Stromal cell of bone marrow (primary cell): ENCODE measurements at places on chromosomes 7 and 10.

- no peak for DNase-seq
Measured at GRCh38 chr7:101712652-101713051, 83.6 kb upstream of the MYL10 start.

DNA sequence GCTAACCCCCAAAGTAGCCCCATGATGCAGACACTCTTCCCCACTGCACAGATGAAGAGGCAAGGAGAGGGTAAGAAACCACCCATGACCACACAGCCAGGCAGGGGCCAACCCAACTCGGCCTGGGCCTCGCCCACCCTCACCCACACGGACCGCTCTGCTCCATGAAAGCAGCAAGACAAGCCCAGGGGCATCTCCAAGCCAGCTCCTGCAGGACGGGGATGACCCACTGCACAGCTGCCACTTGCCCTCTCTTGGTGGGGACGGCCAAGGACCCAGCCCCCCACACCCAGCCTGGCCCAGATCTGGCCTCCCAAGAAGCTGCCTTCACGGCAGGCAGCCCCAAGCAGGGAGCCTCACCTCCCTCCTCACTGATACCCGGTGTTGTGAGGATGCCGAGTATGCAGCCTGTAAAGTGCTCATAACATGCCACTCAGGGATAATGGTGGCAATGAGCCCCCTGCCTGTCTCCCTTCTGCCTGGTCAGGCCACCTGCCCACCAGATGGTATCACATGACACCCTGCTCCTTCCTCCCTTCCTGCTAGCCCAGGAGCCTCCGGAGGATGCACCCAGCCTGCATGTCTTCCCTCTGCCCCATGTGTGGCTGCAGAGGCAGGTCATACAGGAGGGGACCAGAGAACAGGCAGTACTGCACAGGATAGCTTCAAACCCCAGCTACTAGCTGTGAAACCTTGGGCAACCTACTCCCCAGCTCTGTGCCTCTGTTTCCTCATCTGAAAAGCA lies 23.3 kb downstream of the OGDHL start:
- no peak for DNase-seq

DNA sequence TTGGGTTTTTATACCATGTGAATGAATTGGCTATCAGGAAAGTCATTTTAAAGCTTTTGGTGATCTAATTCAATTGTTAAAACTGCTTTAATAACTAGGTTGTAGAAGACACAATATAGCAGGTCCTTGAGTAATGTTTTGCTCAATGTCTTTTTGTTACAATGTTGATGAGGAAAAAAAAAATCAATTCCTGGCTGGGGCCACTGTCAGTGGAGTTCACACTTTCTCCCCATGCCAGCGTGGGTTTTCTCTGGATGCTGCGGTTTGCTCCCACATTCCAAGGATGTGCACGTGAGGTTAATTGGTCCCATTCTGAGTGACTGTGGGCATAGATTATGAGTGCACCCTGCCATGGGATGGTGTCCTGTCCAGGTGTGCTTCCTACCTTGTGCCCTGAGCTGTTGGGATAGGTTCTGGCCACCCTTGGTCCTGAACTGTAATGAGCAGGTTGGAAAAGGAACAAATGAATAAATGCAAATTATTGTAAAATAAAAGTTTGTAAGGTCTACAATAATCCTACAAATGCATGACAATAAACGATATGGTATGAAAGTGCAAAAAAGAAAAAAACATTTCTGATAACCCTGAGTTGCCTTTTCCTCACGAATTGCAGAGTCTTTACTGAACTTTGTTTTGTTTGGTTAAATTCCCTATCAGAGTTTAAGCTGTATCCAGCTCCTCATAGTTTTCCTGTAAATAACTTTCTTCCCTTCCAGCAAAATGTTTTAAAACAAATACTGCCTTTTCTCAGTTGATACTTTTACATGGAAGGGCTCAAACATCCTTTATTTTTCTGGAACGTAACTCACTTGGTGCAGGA lies 62.7 kb downstream of the AKR1C4 start:
- DNase-seq = no peak

- no peak for DNase-seq
Measured at GRCh38 chr7:131673576-131673975, 117.1 kb upstream of the PODXL start.

GRCh38 chr7:127514499-127514898 lies 70.9 kb downstream of the GCC1 start:
- DNase-seq = peak; percentile 33

- no peak for DNase-seq
Measured at GRCh38 chr10:70619271-70620019, 16.9 kb upstream of the PRF1 start.

DNA sequence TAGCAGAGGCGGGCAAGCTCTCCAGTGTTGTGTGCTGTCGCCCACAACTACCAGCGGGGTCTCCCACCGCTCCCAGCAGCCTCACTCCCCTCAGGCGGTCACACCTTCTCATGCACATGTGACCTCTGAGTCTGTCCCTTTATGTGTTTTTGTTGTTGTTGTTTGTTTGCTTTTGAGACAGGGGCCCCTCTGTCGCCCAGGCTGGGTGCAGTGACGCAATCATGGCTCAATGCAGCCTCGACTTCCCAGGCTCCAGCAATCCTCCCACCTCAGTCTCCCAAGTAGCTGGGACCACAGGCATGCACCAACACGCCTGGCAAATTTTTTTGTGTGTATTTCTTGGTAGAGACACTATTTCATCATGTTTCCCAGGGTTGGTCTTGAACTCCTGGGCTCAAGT lies 1.5 kb downstream of the CPSF4 start:
- no peak for DNase-seq

DNA sequence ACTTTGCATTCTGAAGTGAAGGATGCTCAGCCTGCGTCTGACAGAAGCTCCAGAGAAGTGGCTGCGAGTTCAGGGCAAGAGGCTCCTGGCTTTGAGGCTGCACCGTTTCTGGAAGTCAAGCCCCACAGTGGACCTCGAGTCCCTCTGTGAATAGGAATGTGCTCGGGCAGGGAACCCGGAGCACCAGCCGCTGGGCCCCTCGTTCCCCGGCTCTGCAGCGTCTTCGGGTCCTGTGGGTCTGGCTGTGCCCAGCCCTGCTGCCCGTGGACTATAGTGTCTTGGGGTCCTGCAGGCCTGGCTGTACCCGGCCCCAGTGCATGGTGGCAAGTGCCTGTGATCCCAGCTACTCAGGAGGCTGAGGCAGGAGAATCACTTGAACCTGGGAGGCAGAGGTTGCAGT lies 45.3 kb upstream of the PRKAR1B start:
- no peak for DNase-seq

- no peak for DNase-seq
Measured at GRCh38 chr7:50618281-50618680, 53.1 kb upstream of the DDC start.

GRCh38 chr10:110853921-110854605 lies 17.7 kb upstream of the PDCD4 start:
- no peak for DNase-seq

DNA sequence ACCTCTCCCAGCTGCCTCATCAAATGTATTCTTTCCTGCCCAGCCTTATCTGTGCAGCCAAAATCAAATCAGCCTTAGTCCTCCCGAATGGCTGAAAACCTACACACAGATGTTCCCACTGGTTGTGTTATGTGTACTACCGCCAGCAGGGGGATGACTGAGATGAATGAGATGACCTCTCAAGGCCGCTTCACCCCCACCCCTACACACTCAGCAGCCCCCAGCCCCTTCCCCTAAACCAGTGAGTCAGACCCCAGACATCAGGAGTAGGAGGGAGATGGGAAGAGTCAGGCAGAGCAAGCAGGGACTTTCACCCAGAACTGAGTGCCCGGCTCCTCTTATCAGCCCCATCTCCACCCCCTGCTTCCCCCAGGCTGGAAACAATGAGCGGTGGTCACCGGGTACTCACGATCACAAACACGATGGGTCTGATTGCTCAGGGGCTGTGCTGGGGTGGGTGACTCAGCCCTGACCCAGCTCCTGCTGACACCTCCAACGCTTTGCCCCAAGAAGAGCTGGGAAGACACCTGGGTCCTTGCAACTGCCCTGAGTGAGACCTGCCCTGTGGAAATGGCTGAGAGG lies 6.5 kb upstream of the C10orf105 start:
- DNase-seq = no peak

DNA sequence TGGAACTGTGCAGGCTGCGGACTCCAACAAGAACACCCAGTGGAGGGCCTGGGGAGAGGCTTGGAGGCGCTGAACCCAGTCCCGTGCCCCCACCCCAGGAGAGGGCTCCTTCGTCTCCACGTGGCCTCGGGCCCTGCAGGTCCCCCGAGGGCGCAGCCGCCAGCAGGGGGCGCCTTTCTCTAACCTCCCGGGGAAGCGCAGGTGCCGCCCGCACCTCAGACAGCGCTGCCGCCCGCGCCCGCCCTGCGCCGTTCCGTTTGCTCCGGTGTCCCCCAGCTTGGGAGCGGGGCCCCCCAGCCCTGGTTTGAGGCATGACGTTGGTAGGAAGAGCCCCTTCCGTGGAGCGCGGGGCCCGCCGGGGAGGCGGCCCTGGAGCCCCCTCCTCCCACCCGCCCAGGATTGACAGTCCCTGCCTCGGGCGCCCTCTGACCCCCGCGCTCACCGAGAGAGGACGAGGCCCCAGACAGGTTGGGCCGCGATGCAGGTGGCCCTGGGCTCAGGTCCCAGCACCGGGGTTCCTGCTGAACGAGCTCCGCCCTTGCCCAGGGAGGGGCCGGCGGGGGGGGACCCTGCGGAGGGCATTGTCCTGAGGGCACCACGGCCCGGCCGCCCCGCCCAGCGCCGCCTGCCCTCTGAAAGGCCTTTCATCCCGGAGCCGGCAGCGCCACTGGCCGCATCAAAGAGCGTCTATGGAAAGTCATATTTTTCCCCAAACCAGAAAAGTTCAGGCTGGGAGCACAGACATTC lies 42.8 kb downstream of the FOXL3 start:
- DNase-seq = no peak

DNA sequence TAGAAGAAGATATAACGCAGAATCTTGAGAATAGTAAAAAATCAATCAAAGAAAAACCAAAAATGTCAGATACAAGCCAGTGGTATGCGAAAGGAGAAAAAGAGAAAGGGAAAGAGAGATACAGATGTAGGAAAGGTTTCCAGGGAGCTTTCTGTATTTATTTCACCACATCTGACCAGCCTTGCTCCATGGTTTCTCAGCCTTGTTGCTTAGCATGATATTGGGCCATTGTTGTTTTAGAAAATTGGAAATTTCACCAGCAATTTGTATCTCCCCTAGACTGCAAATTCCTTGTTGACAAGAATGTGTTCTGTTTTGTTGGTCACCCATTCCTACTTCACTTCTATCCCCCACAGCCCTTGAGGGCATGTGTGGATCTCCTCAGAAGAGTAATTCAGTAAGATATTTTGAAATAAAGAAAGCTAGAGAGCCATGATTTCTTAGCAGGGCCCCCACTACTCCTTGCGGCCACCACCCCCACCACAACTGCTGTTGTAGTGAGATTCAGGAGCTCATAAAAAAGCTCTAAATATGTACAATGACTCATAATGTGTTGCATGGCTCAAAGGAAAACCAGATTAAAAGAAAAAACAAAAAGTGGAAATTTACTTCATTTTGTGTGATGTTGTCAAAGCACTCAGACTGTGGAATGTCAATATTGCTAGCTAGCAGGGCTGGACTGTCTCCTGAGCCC lies 138.7 kb downstream of the CHRM2 start:
- no peak for DNase-seq

DNA sequence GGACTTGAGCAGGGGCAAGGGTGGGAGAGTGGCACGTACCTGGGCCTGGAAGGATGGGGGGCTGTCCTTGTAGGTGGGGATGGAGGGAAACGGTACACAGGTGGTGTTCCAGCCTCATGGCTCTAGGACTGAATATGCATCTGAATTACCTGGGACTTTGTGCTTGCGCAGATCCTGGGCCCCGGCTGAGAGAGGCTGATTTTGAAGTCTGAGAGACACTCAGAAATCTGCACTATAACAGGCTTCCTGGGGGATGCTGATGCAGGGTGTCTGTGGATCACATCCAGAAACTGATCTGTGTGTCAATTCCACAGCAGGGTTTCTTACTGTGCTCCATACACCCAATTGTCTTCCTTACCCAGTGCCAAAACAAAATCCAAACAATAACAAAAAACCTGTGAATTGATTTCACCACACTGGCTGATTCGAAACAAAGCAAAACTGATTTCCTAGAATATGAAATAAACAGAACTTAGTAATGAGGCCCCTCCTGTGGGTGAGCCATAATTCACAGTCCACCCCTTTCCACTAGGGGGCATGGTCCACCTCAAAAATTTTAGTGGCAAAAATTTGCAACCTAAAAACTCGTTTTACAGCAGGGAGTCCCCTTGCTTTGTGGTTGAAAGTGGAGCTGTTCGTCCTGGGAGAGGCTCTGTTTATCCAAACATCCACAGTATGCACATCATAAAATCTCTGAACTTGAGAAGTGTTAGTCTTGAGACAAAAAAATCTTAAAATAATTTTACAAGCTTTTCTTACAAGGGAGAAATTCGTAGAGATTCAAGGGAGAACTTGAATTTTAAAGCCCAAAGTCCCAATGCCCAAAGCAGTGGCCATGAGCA lies 32.0 kb upstream of the PLEKHA1 start:
- DNase-seq = peak; percentile 43

GRCh38 chr7:102860351-102860811 lies 52.4 kb upstream of the LRRC17 start:
- no peak for DNase-seq
